ENCODE measurements at places on chromosomes 3 and 15.

DNA sequence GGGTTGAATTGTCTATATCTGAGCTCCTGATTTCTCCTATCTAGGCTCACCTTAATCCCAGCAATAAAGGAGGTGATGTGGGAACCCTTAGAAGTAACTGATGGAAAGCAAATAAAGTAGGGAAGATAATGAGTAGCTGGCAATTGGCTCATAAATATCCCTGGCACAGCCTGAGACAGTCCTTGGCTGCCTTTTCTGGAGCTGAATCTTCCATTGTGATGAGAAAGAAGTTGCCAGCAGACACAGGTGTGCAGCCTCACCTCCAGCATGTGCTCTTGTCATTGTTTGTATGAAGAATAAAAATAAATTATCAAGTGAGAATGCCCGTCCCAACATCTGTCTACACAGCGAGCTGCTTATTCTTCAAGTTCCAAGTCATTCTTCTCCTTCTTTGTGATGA, 53.2 kb upstream of the RASGRP1 start:
- no peak for DNase-seq

DNA sequence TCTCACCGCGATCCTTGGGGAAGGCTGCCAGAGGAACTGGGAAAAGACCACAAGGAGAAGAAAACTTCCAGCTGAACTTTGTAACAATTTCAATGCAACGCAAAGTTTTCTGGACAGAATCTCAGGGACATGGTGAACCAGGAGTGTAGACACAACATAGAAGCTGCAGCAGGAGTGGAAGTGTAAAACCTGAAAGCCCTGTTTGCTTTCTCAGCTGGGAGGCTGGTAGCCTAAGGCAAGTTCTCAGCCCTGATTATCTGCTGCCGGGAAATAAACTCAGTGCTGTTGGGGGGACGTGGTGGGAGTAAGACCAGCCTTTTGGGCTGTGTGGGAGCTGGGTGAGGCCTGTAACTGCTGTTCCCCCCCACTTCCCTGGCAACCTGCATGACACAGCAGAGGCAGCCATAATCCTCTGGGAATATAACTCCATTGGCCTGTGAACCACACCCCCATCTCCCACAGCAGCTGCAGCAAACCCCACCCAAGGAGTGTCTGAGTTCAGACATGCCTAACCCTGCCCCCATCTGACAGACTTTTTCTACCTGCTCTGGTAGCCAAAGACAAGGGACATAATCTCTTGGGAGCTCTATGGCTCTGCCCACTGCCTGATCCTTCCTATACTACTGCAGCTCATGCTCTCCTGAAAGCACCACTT, 106.7 kb downstream of the ZNF621 start:
- no peak for DNase-seq

DNA sequence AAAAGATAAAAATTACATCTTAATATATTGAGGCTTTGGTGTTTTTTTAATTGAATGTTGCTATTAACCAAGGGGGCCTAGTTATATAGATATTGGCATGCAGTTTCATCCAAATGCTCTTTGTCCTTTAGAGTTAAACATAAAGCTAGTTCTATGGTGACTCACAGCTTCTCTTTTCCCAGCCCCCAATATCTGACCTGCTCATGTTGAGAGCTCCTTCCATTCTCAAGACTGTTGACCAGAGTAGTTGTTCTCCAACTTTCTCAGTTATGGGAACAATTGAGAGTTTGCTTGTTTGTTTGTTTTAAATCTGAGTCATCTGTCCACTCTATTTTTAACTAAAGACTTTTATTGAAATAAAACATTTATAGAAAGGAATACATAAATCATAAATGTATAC, 15.8 kb upstream of the RARB start:
- no peak for DNase-seq

DNA sequence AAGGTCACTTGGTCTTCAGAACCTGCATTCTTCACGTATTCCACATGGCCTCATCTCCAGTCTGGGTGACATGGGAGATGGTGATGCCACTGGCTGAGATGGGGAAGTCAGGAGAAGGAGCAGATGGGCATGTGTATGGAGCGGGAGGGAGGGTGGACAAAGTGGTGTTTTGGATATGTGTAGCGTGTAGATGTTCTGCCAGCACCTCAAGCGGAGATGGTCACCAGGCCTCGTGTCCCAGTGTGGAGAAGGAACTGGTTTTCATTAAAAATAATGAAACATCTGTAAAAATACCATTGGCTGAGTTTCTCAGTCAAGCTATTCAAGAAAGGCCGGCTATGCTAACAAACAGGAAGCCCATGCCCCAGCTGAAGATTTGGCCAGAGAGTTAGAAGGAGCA, 26.2 kb downstream of the LARP6 start:
- no peak for DNase-seq

DNA sequence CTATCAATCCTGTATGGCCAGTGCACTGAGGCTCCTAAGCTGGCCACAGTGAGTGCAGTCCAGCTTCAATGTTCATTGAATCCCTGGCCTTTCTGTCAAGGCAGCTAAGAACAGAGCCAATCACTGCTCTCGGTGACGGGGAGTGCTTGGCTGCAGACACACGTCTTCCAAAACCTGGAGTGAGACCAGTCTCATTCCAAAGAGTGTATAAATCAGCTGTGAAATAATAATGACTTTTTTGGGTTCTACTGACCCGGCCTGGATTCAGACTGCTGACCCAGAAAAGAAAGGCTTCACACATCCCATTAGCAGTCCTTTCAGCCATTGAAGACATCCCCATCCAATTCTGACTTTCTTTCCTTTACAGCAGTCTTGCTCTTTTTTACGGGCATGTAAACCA, 665.5 kb downstream of the GBE1 start:
- no peak for DNase-seq

Data from NCI-H1092 (cell line).